AG04449 (cell line): ENCODE measurements at places on chromosomes 5 and 9.

DNA sequence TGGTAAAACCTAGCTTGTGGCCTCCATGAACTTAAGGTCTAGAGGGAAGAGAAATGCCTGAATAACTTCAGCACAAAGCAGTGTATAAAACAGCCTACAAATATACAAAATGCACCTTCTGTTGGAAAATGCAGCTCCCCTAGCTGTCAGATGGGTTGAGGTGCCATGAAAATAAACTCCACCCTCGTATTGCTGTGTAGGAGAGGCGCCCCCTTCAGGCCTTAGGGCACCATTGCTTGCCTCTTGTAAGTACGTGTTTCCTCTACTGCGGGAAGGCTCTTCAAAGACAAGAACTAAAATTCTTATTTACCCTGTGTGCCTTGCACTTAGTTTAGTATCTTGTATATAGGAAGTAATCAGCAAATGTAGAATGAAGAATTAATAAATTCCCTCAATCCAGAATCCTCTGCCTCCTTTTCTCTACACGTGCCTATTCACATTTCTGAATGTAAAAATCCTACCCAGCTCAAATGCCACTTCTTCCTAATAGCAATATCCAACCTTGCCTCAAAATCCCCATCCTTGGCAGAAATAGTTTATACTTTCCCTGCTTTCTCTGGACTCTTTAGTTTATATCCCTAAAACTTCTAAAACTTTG, 393.7 kb upstream of the PDE4D start:
- no peak for DNase-seq

DNA sequence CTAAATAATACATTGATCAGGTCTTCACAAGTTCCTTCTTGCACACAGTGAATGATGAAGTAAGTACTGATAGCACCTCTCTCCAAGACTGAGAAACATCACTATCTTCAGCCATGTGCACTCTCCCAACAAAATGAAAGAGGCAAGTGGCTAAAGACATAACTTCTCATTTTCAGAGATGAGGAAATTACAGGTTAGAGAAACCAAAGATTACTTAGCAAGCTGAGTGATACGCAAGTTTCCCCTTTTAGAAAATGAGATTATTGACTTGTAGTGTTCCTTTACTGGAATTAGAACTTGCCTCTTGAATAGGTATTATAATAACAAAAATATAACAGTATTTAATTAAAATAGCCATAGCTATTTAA, 21.6 kb downstream of the CEMIP2 start:
- DNase-seq: no peak

GRCh38 chr5:124976086-124976485, 229.6 kb upstream of the ZNF608 start:
- DNase-seq: no peak

GRCh38 chr9:69500896-69501295, 171.3 kb downstream of the APBA1 start:
- DNase-seq: no peak

- no peak for DNase-seq
Measured at GRCh38 chr9:129898185-129898584, 62.9 kb downstream of the USP20 start.

DNA sequence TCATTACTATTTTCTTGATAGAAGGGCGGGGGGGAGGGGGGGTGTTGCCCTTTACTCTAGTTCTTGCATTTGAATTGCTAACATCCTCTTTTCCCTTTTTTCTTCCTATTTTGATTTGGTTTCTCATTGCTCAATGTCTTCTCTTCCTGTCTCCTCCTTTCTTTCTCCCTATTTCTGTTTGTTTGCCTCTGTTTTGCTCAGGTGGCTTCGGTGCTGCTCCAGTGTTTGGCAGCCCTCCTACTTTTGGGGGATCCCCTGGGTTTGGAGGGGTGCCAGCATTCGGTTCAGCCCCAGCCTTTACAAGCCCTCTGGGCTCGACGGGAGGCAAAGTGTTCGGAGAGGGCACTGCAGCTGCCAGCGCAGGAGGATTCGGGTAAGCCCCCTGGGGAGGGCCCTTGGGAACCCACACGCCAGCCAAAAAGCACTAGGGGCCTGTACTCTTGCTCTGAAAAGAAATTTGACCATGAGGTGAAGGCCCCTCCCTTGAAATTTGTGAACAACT, 48.3 kb downstream of the FAM78A start:
- DNase-seq: no peak
